ENCODE measurements at places on chromosomes 12 and 14. TPM values are rescaled to one million over a fixed set of nuclear protein-coding genes. Genes with fewer than 3 reads are reported as not detected.

The KRT72 gene
- 12.0 TPM for total RNA-seq

The SSPN gene
- total RNA-seq: 30.6 TPM

The CKB gene
- 75.4 TPM for total RNA-seq

The SDR9C7 gene
- 7.1 TPM for total RNA-seq

The GNG2 gene
- 37.5 TPM for total RNA-seq

The CLEC2A gene
- 18.5 TPM for total RNA-seq

The TEX52 gene
- not detected for total RNA-seq

The CPNE6 gene
- total RNA-seq: 0.20 TPM

The GARIN6 gene
- not detected for total RNA-seq

The CLEC4C gene
- 0.30 TPM for total RNA-seq

The PPM1H gene
- total RNA-seq: 7.1 TPM

The C12orf54 gene
- not detected for total RNA-seq

The C1S gene
- total RNA-seq: 99.0 TPM

The CNPY2 gene
- total RNA-seq: 30.4 TPM
